ENCODE measurements at places on chromosomes 12 and 14.
A peak's percentile ranks its signal among the peaks of the same experiment; 100 is the strongest.

GRCh38 chr12:119444462-119445044 lies 110.0 kb downstream of the CCDC60 start:
- peak; percentile 30 for DNase-seq

- DNase-seq: no peak
Observed at GRCh38 chr12:49825360-49825970, 2.7 kb downstream of the NCKAP5L start.

DNA sequence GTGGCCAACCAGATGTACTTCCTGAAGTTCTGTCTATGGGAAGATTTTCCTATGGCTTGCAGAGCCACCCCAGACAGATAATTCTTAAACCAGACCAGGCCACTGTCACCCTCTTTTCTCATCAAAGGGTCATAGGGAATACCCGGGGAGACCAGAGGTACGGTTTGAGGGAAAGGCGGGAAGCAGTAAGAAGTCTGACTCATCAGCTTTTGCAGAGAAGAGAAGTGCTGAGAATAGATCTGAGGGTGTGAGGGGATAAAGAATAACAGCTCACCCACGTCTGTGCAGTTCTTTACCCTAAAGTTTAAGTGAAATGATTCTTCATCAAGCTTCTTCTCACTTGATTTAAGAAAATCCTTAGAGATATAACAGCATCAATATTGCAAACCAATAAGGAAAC lies 21.3 kb upstream of the POC1B start:
- no peak for DNase-seq

GRCh38 chr14:93949511-93950075 lies 22.4 kb downstream of the FAM181A start:
- DNase-seq: no peak

- peak; percentile 14 for DNase-seq
Observed at GRCh38 chr14:79278286-79278797, 933.0 kb downstream of the DIO2 start.

- no peak for DNase-seq
Observed at GRCh38 chr14:93944348-93945069, 17.4 kb downstream of the FAM181A start.

GRCh38 chr12:3753544-3754284 lies 805 bp upstream of the CRACR2A start:
- peak; percentile 8 for DNase-seq

DNA sequence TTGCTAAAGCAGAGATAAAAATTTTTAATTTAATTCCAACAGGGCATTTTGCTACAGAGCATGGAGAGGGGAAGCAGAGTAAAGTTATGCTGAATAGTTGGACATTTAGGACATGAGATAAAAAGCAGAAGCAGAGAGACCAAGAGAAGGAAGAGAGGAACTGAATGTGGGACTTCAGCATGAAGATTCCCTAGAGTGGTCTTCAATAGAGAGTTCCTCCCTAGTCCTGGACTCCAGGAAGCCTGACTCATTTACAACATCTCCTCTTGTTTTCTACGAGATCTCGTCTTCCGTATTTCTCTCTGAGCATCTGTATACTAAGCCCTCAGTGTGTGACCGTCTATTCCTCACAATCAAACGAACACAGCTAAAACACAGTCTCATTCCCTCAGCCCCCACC lies 35.2 kb upstream of the IFT81 start:
- peak; percentile 13 for DNase-seq

DNA sequence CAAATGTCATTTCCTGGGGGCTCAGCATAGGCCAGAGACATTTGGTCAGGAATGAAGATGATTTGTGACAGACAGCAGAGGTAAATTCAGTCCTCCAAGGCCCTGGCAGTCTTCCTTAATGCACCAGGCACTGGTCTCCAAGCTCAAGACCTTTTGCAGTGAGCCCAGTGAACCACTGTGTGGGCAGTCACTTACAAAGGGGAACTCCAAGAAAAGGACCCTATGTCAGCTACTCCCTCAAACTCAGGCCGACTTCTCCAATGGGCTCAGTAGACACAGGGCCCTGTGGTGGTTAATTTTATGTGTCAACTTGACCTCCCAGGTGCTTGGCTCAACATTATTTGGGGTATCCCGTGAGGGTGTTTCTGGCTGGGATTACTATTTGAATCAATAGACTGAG lies 29.3 kb upstream of the PLEK2 start:
- no peak for DNase-seq

- DNase-seq: peak; percentile 63
Observed at GRCh38 chr12:2959505-2960389, 550 bp downstream of the TEAD4 start.

DNA sequence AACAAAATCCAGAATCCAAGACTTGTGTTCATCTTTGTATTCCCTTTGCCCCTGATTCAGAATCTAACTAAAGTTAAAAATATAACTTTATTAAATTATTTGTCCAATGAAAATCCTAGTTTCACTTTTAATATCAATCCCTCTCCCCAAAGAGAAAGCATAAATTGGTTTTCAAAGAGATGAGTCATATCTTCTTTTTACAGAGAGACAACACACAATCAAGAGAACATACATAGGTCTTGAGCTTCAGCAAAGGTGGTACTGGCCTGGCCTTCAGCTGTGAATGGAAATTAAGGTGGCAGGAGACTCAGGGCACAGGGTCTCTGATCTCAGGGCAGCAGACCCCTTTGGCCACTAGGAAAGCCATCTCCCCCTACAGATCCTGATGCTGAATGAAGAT lies 4.3 kb upstream of the ASCL1 start:
- no peak for DNase-seq

DNA sequence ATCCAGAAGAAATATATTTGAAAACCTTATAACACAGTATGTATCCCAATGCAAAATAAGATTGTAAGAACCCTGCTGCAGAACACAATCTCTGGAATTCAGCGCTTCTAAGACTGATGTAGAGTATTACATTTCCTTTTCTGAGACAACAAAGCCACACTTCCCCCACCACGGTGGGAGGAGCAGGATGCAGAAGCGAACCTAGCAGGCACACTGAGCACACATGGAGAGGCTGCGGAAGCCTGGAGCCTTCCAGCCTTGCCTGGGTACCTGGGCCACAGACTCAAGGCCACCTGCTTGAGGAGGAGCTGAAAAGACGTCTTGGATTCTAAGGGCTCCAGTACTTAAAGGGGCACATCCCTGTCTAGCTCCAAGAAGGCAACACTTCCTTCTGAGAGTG lies 46.4 kb downstream of the TCHP start:
- peak; percentile 39 for DNase-seq

- DNase-seq: no peak
Observed at GRCh38 chr12:43357141-43357540, 194.9 kb downstream of the ADAMTS20 start.

DNA sequence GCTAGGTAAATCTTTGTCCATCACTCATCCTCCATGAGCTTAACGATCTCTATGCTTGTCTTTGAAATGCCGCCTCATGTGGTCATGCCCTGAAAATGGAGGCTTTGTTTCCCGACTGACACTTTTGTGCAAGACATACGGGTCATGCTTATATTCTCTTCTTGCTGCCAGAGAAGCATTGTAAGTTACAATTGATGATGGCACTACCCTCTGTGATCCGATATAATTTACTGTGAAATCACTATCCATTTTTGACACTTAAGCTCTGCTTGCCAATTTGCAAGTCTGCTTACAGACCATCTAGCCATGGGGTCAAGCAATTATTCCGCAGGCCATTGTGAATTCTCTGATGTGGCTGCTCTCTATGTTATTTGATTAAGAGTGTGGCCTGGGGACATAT lies 650.0 kb downstream of the FLRT2 start:
- no peak for DNase-seq

DNA sequence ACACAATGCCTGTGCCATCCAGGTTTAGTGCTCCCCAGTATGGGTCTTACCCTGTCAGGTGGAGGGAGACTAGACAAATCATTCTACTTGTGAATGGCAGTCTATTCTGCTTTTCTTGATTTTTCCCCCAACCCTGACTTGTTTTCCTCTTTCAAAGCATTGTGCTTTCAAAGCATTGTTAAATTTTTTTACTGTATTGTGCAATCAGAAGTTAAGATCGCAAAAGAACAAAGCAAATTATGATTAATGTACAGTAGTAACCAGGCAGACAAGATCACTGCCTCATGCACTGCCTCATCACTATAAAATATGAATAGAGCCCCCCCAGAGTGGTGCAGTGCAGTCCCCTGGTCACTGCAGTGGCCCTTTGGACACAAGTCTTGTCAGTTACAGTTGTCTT lies 14.1 kb downstream of the GABARAPL1 start:
- no peak for DNase-seq

DNA sequence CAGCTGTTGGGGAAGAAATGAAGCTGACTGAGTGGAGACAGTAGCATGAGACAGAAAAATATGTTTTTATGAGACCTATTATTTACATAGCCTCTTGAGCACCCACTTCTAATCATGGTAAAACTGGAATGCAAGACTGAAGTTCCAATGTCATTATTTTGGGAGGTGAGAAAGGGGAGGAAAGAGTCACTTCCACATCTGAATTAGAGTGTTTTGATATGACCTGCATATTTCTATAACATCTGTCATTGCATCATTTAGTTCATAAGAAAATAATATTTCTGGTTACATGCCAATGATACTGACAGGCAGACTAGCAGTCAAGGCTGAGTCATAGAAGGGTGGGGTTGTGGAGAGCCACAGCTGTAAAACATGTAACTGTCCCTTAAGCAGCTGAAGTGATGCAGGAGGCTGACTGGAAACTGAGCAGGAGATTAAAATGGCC lies 26.7 kb downstream of the NTN4 start:
- DNase-seq: peak; percentile 29

- no peak for DNase-seq
Observed at GRCh38 chr14:100824901-100825712, 811 bp upstream of the MEG3 start.

GRCh38 chr12:27870939-27871338 lies 90.9 kb upstream of the MANSC4 start:
- DNase-seq: no peak

DNA sequence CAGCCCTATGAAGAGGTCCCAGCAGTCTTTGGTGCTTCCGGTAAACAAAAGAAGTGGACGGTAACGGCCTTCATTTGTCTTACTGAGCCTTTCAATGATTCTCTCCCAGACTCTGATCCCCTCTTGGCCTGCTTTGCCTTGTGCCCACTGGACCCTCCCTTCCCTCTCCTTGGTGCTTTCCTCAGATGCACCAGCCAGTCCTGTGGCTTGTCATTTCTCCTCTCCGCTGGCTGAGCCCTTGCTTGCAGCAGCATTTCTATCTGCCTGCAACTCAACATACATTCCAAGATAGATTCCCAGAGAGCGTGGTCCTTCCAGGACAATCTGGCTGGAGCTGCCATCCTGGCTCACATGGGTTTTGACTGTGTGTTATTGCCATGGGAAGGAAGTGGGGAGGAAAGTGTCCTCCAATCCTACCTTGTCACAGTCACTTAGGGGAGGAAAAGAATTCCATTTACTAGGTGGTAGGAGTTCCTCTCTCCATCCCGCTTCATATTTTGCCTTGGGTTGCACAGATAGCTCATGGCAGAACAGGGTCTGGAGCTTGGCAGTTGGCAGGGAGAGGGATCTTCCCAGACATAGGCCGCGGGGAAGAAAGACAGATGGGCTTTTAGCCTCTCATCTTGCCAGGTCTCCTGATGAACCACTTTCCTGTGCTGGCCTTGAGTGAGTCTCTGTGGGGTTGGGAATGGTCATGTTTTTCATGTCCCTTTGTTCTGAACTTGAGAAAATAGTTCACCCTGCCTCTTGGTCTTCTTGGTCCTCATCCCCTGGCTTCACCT lies 92.8 kb upstream of the KCNA1 start:
- no peak for DNase-seq

DNA sequence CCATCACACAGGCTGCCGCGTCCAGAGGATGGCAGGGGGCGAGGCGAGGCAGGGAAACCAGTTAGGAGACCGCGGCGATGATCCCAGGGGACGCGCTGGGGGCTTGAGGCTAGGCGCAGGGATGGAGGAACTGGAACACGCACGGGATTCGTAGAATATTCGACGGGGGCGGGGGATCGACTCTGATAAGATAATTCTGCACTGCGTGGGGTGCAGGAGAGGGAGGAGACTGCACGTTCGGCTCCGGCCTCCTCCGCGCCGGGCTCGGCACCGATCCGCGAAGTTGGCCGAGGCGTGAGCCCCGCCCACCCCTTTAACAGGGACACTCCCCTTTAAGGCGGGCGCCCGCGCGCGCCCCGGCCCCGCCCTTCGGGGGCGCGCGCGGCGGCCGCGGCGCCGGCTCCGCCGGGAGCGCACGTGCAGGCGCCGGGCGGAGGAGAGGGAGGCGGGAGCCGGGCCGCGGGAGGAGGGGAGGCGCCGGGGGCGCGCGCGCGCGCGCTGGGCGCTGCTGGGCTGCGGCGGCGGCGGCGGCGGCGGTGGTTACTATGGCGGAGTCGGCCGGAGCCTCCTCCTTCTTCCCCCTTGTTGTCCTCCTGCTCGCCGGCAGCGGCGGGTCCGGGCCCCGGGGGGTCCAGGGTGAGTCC lies at the start of gene ACVR1B:
ACVR1B (plus strand) TSS at position 501 of the 644 bp plus-strand sequence; CDS start at position 546, 45 bp downstream.
- peak; percentile 92 for DNase-seq

GRCh38 chr12:70840656-70841350 lies 79.7 kb downstream of the PTPRR start:
- DNase-seq: no peak

GRCh38 chr14:79916892-79917291 lies 294.4 kb downstream of the DIO2 start:
- no peak for DNase-seq

- no peak for DNase-seq
Observed at GRCh38 chr12:527729-528128, 68.0 kb downstream of the B4GALNT3 start.

DNA sequence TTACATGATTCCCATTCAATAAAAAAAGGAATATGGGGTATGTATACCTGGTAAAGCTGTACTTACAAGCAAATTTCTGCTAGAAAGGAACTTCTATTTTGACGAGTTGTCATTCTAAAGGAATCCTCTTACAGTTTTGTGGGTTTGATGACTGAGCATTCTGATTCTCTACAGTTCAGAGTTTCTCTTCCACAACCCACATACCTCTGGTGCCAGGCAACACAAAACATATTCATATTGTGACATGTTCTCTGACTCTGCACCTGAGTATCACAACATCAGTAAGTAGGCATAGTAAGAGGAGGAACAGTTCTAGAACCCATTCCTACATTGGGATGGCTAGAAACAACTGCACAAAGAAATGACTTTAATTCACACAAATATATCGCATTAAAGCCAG lies 636.6 kb downstream of the MED13L start:
- no peak for DNase-seq

DNA sequence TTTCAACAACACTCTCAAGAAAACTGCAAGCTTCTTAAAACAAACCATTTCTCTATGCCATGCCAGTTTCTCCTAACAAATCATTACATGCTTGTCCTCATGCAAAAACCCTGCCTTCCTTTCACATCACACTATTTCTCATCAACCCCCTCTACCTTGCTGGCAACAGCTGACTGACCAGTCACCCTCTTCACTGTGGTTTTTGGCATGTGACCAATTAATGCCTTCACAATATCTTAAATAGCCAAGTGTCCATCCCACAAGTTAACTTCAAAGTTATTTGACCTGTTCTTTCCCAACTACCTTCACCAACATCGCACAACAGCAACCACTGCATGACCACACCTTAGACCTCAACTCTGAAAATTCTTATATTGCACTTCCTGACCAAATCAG lies 159.6 kb downstream of the CEP128 start:
- no peak for DNase-seq

- DNase-seq: no peak
Observed at GRCh38 chr12:45712319-45712718, 17.2 kb upstream of the ARID2 start.
